ENCODE measurements at places on chromosomes 7 and 10.

DNA sequence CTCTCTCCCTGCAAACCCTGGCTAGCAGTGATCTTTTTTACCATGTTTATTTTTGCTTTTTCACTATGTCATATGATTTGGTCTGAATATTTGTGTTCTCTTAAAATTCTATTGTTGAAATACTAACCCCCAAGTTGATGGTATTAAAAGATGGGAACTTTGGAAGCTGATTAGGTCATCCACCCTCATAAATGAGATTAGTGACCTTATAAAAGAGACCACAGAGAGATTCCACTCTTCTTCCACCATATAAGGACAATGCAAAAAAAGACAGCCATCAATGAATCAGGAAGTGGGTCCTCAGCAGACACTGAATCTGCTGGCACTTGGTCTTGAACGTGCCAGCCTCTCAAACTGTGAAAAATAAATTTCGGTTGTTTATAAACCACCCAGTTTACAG lies 112.8 kb upstream of the KCND2 start:
- no peak for DNase-seq

DNA sequence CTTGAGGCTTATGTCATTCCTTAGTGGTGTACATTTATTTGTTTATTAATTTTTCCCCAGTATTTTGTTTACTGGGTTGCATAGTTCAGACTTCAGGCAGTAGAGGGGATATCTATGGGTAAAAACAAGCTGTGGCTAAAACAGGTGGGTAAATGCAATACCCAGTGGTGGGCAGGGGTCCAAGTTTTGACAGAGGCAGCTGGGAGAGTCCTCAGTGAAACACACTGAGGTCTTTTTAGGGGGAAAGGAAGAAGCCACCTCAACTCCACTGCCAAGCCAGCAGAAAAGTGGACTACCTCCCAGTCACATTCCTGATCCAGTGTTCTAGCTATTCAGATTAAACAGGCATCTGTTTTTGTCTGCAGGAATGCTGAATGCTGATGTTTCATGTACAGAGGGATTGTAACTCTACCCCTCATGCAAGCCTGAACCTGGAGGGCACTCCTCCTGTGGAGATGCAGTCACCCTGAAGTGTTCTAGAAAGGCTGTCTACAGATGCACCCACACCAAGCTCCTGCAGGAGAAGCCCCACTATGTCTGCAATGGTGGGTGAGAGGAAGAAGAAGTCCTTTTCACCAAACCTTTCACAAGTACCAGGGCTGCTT lies 757.8 kb downstream of the INHBA start:
- no peak for DNase-seq

DNA sequence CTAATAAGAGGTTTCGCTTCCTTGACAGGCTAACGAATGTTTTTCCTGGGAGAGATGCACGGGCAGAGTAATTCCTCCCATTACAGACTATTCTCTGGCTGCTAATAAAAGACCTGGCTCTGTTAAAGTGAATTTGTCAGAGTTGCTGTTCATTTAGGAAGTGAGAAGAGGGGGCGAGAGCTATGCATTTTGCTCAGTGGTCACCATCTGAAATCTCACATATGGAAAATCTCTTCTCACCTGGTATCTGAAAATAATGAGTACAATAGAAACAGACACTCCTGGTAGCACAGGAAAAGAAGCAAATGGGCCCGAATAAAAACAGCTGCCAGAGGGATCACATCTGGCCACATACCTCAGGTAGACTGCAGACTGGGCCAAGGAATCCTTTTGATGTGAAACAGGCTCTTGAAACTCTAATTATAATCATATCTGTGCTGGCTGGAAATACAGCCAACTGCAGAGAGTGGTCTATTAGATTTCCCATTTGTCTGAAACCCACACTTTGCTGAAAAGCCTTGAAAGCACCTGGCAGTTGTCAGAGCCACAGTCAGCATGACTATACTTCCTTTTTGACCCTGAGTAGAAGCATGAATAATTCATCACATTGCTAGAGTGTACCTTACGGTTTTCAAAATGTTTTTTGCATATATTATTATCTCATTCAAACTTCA lies 33.6 kb downstream of the AOAH start:
- DNase-seq: no peak

DNA sequence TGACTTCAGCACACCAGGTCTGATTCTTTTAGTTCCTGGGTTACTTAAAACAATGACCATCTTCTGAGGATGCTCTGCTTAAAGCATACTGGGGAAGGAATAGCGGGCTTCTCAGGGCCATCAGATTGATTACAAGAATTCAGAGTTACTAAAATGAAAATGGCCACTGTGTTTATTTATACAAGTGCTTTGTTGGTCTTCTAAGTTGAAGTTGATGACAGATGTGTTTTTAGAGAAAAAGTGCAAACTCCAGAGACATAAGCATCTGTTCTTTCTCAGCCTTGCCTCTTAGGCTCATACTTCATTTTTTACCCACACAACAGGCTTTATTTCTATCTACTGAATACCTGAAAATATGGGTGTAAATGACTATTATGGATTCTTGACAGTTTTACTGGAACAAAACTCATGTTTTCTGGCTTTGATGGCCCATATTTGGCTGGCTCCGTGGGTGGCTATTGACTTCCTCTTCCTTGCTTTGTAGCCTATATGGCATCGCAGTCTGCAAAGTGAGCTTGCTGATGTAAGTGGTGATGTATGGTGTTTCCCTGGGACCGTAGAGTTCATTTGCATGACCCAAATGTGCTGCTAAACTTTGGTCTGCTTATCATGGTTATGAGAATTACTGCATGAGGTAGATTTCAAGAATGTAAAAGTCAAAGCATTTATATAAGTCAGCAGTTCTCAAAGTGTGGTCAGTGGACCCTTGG lies 121.3 kb downstream of the BMPER start:
- no peak for DNase-seq

- DNase-seq: no peak
Observed at GRCh38 chr7:30321089-30321881, 36.9 kb downstream of the ZNRF2 start.

DNA sequence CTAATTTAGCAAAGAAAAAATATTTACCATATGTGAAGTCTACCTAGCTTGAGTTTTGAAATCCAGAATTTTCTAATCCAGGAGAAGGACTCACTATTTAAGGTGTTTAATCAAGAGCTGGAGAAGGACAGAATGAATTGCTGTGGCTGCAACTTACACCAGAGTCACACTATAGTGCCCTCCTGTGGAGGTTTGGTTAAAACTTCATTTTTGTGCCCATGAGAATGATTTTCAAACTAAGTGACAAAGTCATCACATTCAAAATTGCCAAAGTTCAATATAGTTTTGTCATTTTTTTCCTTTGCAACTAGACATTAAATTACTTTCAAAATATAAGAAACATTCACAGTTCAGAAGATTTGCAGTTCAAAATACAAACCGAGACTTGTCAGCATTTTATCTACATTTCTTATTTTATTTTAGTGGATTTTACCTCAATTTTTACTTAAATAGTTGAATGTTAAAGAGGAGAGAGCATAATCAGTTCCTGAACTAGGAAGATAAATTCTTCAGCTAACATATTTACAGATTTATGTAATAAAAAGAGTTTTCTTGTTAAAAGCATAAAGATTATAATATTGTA lies 70.7 kb downstream of the CABCOCO1 start:
- DNase-seq: no peak

DNA sequence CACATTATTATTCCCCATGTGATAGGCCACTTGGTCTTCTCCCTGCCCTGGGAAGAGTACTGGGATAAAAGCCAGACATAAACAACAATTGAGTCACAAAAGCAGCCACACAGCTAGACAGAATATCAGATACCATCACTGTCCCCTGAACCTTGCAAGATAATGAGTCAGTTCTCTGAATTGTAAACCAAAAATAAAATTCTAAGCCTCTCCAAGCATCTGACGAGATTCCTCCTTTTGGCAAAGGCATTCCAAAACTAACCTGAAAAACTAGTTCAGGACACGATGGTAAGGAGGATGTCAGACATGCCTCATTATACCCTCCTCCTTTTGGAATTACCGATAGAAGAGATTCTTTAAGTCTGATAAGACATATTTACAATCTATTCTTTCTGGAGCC lies 450.7 kb downstream of the HTR7 start:
- no peak for DNase-seq

DNA sequence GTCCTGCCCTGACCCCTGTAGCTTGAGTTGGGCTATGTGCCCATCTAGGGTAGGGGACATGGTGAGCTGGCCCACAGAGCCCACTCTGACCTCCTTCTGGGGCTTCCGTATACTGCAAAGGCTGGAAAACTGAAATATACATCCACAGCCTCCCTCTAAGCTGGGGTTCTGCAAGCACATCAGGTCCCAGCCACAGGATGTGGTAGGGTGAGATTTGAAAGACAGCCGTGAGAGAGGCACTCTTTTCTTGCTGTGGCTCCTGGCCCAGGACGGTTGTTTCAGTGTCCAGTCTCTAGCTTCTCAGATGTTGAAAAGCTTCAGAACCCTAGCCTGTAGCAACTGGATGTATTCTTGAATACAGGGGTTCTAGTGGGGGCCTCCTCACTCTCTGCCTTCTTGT lies 60.1 kb upstream of the ADRB1 start:
- no peak for DNase-seq

DNA sequence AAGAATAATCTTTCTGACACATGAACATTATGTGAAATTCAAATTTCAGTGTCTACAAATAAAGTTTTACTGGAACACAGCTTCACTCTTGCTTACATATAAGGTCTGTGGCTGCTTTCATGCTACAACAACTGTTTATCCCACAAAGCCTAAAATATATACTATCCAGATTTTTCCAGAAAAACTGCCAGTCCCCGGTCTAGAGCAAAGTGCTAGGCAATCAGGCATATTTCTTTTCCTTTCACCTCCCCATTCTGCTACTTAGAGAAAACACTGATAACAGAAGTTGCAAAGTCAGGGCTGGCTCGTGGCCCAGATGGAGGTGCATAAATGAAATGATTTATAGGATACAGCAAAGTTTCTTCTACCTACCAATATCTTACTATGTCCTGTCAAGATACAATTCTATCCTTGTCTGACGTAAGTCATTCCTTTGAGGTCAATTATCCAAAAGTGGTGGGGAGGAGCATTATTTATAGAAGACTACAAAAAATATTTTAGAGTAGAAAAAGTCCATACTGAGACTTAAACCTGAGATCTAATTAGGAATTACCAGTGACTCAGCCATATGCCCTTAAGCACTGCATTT lies 384.1 kb downstream of the NXPH1 start:
- DNase-seq: no peak

GRCh38 chr7:98368716-98369115 lies 32.2 kb downstream of the BAIAP2L1 start:
- no peak for DNase-seq

- no peak for DNase-seq
Observed at GRCh38 chr10:125911990-125912389, 15.6 kb downstream of the FANK1 start.

GRCh38 chr7:134943785-134944400 lies 42.4 kb upstream of the AGBL3 start:
- DNase-seq: no peak

- no peak for DNase-seq
Observed at GRCh38 chr7:131328377-131329175, 900 bp downstream of the MKLN1 start.

DNA sequence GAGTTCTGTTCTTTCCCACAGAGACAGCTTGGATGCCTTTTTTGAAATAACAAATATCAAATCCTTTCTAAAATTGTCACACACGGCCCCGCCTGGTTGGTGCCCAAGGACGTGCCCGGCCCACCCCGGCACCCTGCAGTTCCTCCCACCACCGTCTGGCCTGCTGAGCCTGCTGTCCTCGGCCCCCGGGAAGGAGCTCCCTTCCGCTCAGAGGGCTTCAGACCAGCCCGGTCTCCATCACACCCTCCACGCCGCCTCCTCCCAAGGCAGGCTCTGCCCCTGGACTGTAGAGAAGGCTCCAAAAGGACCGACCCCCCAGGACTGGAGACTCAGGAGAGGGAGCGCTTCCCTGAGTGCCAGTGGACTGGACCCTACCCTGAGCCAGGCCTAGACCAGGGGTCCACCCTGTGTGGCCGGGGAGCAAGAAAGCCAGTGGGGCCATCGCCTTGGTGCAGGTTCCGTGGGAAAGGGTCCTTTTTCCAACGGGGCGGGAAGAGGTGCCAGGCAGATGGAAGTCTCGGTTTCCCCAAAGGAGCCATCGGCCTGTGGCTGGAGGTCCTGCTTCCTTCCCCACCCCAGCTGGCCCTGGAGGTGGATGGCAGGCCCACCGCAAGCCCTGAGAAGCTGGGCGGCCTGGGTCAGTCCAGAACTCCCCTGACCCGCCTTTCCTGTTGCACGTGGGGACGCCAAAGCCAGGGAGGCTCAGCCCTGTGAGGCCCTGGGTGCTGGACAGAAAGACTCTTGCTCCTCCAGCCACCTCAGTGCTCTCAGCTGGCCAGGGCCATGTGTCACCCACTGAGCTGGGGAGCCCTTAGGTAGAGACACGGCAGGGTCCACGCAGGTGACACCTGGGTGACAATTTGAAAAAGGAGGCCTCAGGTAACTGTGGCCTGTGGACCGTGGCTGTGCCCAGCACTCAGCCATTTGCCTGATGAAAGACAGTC lies 69.8 kb downstream of the PWWP2B start:
- DNase-seq: no peak

GRCh38 chr7:4604456-4604940 lies 77.6 kb upstream of the FOXK1 start:
- DNase-seq: no peak

DNA sequence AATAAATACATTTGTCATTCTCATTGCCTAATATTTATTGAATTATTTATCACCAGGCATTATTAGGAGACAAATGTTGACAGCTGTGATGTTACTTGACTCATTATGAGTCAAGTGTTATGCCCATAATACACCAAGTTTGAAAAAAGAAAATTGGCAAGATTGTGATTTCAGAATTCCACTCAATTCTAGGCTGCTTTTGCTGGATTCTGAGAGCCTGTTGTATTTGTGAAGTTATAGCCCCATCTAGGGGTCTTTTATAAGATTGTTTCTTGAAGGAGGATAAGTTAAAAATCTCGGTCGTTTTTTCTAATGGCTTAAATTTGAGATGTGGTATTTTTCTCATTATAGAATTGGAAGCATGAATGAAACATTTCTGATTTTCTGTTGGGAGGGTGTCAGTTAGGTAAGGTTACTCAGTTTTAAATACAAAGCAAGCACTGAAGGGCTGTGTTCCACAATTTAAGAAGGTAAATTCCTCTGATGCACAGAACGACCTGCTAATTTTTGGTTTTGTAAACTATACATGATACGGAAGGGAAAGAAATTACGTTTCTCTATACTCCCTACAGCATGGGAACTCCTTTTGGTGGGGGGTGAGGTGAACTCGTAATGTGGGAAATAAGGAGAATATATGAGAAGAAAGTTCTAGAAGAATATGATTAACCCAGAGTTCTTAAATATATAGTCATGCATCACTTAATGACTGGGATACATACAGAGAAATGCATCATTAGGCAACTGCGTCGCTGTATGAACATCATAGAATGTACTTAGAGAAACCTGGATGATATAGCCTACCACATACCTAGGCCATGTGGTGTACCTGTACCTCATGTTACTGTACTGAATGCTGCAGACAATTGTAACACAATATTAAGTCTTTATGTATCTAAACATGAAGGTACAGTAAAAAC lies 2.6 kb downstream of the STK31 start:
- DNase-seq: no peak

Data from posterior cingulate gyrus (tissue), 11 donors.